ENCODE measurements at places on chromosomes 7 and 10.

DNA sequence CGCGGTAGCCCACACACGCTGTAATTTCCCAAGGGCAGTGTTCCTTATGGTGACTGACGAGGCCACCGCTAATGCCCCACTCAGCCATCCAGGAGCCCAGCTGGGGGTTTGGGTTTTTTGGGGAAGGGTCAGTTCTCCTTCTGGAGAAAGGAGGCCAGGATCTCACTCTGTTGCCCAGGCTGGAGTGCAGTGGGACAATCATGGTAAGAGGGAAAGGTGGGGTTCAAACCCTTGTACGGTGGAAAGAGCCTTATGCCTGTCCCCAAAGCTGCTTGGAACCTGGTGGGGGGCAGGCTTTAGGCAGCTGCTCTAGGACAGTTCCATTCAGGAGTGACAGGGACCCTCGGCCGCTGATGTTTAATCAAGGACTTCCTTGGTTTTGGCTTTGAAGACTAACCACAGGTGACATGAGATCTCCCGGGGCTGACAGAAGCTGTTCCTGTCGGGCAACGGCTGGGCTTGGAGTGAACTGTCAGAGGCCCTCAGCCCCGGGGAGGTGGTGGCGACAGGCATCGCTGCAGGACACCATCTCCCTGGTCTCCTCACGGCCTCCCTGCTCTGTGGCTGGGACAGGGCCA, 84.5 kb downstream of the CARD11 start:
- DNase-seq = peak; percentile 81

DNA sequence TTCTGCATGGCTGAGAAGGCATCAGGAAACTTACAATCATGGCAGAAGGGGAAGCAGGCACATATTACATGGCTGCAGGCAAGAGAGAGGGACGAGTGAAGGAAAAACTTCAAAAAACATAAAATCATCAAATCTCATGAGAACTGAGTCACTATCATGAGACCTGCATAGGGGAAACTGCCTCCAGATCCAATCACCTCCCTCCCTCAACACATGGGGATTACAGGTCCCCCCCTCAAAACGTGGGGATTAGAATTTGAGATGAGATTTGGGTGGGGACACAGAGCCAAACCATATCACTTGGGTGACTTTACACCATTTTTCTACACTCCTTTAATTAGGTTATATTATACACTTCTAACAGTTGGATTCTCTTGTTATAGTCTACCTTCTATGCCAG, 490.7 kb upstream of the KCND2 start:
- DNase-seq = no peak

- no peak for DNase-seq
Measured at GRCh38 chr10:36479073-36479472, 646.3 kb upstream of the ANKRD30A start.

DNA sequence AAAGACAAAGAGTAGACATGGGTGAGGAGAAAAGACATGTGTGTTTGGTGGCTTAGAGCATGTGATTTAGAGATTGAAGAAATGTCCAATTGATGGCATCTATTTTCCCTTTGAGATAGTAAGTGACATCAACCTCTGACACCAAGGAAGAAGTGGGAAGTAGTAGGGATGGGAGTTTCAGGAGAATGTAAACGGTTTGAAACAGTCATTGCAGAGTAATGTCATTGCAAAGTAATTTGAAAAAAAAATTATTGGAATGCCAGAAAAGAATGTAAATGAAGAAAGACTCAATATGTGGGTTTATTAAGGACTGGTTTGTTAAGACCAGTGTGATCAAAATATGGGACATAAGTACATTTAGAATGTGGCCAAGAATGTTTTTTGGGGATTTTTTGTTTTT, 26.6 kb downstream of the GNG11 start:
- no peak for DNase-seq

All from mesenteric fat pad (tissue), 1 donor.